ENCODE measurements at places on chromosomes 13 and 19.

DNA sequence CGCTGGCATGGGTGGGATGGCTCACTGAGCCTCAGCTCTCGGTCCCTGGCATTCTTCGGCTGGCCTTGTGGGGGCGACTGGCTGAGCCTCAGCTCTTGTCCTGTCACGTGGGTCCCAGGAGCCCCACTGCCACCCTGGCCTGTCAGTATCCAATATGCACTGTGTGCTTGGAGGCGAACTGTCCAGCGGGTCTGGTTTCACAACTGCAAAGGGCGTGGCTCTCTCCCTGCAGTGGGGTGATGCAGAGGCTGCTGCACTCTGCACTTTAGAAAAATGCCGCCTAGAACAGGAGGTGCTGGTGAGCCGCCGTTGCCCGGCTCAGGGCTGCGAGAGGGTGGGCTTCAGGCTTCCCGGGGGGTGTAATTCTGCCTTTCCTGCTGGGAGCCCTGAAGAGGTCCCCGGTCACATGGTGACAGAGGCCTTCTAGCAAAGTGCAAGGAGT, 17.0 kb upstream of the TMEM255B start:
- peak; percentile 95 for DNase-seq

GRCh38 chr13:30805603-30806011, 70.3 kb downstream of the ALOX5AP start:
- DNase-seq = peak; percentile 90

GRCh38 chr13:44273991-44274770, 99.4 kb upstream of the SERP2 start:
- DNase-seq = no peak

DNA sequence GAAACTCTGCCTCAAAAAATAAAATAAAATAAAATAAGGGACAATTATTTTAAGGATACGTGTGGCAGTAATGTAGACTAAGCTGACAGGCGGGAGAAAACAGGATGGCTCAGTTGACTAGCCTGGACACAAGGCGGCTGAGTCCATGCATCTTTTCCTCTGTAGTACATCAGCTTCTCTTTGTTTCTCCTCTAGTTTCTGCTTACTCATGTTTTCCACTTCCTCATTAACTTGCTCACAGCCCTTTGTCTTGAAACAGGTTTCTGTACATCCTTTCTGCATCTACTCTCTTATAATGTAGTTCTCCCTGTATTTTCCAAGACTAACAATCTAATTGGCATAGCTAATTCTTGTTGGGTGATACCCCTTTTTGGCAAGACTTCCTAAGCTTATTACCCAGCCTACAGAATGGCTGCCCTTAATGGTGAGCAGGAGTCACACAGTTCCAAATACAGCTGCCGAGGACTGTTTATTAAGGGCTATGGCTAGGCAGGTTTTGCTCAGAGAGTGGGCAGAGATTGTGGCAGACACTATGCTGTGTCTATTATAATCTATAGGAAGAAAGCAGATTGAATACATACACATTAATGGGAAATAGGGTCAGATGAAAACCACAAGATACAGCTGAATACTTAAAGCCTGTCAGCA, 58.7 kb upstream of the KLF5 start:
- no peak for DNase-seq

DNA sequence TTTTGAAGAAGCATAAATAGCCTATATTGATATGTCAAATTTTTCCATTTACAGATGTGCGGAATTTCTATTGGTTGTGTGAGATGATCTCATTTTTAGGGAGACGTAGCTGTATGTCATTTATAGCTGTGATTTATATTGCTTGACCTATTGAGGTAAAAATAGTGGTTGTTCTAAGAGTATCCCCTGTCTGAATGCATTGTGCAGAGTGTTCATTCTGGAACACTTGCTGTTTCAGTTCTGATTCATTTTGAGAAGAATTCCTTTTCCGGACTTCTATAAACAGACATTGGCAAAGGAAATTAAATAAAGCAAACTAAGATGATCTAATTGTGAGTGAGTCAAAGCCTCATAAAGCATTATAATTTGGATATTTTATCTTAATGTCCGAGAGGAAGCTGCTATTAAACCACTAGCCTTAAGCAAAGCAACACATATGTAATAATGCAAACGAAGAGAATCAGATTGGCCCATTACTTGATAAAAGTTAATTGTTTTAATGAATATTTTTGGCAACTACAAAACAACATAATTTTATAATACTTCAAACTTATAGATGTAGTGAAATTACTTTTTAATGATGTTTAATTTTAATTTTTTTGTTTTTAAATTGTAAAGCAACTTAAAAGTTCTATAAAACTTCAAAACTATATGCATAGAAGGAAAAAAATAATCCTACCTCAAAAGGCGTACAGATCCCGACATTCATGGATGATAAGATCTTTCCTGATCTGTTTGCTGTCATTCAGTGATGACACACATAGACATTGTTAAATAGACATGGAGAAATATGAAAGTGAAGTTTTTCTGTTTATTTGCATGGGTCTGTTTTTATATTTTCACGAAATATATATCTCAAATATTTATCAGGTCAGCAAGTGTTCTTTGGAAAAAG, 942.6 kb upstream of the SLC10A2 start:
- no peak for DNase-seq

GRCh38 chr13:50466456-50466855, 377.0 kb downstream of the DLEU7 start:
- DNase-seq = no peak

DNA sequence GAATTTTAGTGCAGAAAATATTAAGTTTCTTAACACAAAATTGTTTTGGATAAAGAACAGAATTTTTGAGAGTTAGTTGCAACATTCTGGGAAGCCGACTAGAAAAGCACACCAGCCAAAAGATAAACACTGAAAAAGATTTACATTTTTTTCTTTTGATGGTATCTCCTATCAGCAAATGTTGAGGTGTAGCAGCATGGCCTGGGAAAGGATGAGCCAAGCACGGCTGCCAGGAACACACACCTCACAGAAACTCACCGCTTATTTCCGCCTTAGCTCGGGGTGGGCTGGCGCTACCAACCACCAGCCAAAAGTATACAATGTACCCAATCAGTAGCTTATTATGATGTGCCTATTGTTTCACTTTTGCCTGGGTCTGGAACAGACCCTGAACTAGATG, 134.7 kb downstream of the MIPEP start:
- peak; percentile 20 for DNase-seq

- DNase-seq = no peak
Measured at GRCh38 chr13:102289606-102290005, 112.2 kb downstream of the FGF14 start.

- DNase-seq = peak; percentile 16
Measured at GRCh38 chr19:29745253-29745652, 30.2 kb upstream of the C19orf12 start.

- DNase-seq = no peak
Measured at GRCh38 chr13:23668562-23668961, 98.3 kb downstream of the TNFRSF19 start.

DNA sequence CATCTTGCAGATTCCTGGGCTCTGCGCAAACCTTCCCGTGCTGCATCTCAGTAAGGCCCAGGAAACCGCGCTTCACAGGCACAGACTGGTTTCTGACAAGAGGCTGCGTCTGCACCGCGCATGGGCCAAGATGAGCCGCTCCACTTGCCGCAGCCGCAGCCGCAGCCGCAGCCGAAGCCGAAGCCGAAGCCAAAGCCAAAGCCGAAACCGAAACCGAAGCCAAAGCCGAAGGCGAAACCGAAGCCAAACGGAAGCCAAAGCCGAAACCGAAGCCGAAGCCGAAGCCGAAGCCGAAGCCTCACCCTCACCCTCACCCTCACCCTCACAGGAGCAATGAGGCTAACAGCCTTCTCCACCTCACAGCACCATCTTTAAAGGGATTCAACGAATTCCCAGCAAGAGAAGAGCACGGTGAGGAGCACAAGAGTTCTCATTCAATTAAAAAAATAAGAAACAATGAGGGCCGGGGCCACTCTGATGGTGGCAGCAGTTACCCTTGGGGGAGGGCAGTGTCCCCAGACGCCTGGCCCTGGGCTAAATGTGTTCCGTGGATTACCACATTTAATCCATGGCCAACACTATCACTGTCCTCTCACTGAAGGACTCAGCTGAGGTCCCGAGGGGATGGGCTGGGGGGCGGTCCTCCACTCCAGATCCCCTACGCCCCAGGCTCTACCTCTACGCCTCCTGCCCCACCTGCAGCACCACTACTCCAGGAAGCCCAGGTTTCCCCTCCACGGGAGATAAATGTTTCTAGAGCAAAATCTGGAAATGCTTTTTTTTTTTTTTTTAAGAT, 29.1 kb downstream of the ZNF787 start:
- no peak for DNase-seq

GRCh38 chr13:75013818-75014217, 468.2 kb downstream of the TBC1D4 start:
- no peak for DNase-seq

- no peak for DNase-seq
Measured at GRCh38 chr13:94246495-94246894, 233.0 kb downstream of the DCT start.

- DNase-seq = peak; percentile 87
Measured at GRCh38 chr13:102770435-102770834, 3.2 kb downstream of the TEX30 start.

DNA sequence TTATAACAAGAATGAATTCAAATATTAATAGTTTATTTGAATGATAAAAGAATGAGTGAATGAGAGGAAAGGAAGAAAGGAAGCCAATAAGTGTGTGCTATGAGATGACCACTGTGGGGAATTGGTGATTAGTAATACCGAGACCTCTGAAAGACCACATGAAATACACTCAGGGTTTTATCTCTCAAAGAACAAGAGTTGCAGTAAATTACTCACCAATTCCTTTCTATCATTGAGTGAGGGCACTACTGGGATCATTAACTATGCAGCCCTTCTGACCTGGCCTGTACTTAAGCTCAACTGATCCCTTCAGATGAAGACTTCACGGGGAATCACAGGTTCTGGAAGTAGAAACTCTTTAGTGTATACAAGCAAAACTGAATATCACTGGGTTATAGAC, 1636.1 kb downstream of the SLITRK5 start:
- no peak for DNase-seq

- DNase-seq = peak; percentile 70
Measured at GRCh38 chr13:49097374-49097773, 121.7 kb downstream of the FNDC3A start.

DNA sequence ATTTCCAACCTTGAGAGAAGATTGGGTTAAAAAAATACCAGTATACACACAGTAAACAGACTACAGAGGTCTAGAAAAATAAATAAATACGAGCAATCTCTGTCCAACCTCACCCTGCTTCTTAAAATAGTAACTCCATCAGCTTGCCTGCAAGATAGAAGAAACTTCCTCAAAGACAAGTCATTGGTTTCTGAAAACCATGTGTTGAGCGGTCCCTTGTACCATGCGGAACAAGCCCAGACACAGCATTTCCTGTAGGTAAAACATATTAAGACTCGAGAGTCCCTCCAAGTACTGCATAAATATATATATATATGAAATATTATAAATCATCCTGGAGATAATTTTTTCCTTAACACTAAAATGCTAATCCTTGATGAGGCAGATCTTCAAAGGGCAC, 157.4 kb downstream of the MZT1 start:
- DNase-seq = no peak

- DNase-seq = no peak
Measured at GRCh38 chr13:40146063-40146462, 490.6 kb downstream of the COG6 start.

DNA sequence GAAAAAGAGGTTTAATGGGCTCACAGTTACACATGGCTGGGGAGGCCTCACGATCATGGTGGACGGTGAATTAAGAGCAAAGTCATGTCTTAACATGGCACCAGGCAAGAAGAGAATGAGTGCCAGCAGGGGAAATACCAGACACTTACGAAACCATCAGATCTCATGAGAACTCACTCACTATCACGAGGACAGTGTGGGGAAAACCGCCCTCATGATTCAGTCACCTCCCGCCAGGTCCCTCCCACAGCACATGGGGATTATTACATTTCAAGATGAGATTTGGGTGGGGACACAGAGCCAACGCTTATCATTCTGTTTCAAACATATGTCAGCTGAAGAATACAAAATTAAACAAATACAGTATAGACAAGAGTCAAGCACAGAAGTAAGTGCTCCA, 165.1 kb downstream of the PCCA start:
- no peak for DNase-seq

GRCh38 chr19:33052352-33052972, 12.2 kb downstream of the RHPN2 start:
- DNase-seq = peak; percentile 60

GRCh38 chr13:20672772-20673171, 30.7 kb upstream of the IL17D start:
- DNase-seq = no peak

Measured in HepG2 (cell line).